ENCODE measurements at places on chromosomes 12 and 14. TPM values are rescaled to one million over a fixed set of nuclear protein-coding genes. Genes with fewer than 3 reads are reported as not detected.

Gene HHIPL1
- total RNA-seq, result 0.48 TPM

Gene GLT8D2
- 1.2 TPM for total RNA-seq

Gene SLC25A47
- total RNA-seq, result not detected

Gene SLC7A7
- 5.9 TPM for total RNA-seq

Gene GPR68
- not detected for total RNA-seq

Gene ST8SIA1
- total RNA-seq, result 3.1 TPM

DNA sequence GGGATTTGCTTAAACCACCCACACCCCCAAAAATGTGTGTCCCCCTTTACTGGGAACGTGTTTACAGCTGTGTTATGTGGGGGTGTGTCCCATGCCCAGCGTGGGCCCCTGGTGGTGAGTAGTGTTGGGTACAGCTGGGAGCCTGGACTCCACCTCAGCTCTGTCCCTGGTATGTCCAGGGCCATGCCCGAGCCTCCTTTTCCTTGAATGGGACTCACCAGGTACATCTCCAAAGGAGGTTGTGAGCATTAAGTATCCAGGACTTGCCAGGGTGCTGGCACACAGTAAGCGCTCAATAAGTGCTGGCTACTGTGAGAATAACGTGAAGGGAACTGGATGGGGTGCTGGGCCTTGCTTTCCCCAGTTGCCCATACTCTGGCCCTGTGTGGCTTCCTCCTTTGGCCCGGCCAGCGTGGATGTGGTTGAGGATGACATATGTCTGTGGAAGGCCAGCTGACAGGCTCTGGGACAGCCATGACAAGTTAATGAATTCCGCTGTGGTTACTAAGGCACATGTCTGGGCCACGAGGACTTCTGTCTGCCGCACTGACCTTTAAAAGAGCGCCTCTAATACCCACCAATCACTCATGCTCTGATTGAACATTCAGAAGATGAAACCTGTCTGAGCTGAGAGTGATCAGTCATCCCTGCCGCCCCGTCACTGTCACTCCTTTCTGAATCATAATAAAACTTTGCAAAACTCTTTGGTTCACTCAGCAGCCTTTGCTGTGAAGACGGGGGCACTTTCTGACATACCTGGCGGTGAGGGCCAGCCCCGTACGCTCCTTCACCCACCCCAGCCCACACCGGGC is 74.7 kb downstream of the DIO3 start:
- H3K27me3 ChIP-seq, result no peaks in the 10 kb centered on the region
- H3K4me3 ChIP-seq, result no peak overlapping the region
- no peak for DNase-seq
- H3K4me1 ChIP-seq, result no peaks in the 10 kb centered on the region

DNA sequence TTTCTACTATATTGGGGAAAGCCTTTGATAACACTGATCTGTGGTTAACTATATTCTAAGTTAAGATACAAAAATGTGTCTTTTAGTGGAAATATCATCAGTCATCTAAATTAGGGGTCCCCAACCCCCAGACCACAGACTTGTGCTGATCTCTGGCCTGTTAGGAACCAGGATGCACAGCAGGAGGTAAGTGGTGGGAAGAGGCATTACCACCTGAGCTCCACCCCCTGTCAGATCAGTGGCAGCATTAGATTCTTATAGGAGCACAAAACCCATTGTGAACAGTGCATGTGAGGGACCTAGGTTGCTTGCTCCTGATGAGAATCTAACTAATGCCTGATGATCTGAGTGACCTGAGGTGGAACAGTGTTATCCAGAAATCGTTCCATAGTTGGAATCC is 28.3 kb upstream of the LIN7A start:
- H3K27ac ChIP-seq, result no peak overlapping the region
- H3K4me3 ChIP-seq, result no peak overlapping the region
- H3K27me3 ChIP-seq, result no peaks in the 10 kb centered on the region
- no peak for DNase-seq
- no peaks in the 10 kb centered on the region for H3K36me3 ChIP-seq
- no peaks in the 10 kb centered on the region for H3K4me1 ChIP-seq

GRCh38 chr14:33950320-33951182 is at the start of gene EGLN3:
Gene EGLN3 (minus strand): TSS chr14:33951074. CDS start chr14:33950752, 322 bp downstream.
- H3K36me3 ChIP-seq, result no peaks in the 10 kb centered on the region
- H3K4me3 ChIP-seq, result peak within 1 kb of the TSS; percentile 82
- DNase-seq, result peak; percentile 71
- no peaks in the 10 kb centered on the region for H3K27me3 ChIP-seq

DNA sequence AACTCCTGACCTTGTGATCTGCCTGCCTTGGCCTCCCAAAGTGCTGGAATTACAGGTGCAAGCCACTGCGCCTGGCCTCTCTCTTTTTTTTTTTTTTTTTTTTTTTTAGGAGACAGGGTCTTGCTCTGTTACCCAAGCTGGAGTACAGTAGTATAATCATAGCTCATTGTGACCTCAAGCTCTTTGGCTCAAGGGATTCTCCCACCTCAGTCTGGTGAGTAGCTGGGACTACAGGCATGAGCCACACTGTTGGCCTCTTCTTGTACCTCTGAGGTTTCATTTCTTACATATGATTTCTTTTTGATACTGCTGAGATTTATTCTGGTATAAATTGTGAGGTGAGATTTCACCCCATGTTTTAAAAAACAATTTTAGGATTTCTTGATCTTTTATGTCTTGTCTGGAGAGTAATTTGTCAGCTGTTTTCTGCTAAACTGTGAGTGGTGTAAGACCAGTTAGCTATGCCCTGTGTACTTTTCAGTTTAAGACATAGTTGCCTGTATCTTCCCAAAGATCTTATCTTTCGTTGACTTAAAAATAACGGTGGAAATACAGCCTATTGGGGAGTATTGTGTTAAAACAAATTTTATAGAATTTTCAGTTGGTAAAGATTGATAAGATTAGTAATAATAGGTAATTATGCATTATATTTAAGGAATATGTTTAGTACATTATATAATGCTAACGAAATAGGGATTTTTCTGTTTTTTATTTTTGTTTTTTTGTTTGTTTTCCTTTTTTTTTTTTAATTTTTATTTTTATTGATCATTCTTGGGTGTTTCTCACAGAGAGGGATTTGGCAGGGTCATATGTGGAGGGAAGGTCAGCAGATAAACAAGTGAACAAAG is 31.7 kb downstream of the WDR20 start:
- peak overlapping the region; percentile 40 for H3K27ac ChIP-seq
- H3K4me3 ChIP-seq, result no peak overlapping the region
- 0 out of 2 replicates have a peak, but pooled peaks cover 4% of the 10 kb centered on the region for H3K4me1 ChIP-seq
- H3K27me3 ChIP-seq, result no peaks in the 10 kb centered on the region
- DNase-seq, result no peak

GRCh38 chr14:100662879-100663760 is 63.6 kb upstream of the DLK1 start:
- no peak overlapping the region for H3K27ac ChIP-seq
- H3K4me1 ChIP-seq, result no peaks in the 10 kb centered on the region
- no peaks in the 10 kb centered on the region for H3K36me3 ChIP-seq
- H3K27me3 ChIP-seq, result no peaks in the 10 kb centered on the region
- no peak overlapping the region for H3K4me3 ChIP-seq
- DNase-seq, result peak; percentile 38

DNA sequence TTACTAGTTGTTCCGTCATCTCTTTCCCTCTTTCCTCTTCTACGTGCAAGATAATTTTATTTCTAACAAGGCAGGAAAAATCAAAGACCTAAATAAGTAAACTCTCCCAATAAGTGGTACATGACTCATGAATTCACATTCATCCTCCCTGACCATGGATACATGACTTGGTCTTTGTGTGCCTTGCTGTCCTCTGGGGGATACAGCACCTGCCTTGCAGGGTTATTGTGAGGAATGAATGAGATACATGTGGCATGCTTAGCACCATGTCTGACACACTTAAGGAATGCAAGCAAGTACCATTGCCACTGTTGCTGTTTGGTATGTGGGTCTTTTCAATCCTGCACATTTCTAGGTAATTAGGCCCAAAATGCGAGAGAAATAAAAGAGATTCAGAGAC is 208.4 kb downstream of the DPF3 start:
- no peak overlapping the region for H3K27ac ChIP-seq
- no peak overlapping the region for H3K4me3 ChIP-seq
- no peaks in the 10 kb centered on the region for H3K36me3 ChIP-seq
- no peak for DNase-seq
- peaks cover 52% of the 10 kb centered on the region for H3K27me3 ChIP-seq

GRCh38 chr12:58915634-58916033 is 4.7 kb downstream of the LRIG3 start:
- no peak overlapping the region for H3K27ac ChIP-seq
- H3K4me1 ChIP-seq, result peaks cover 19% of the 10 kb centered on the region
- no peaks in the 10 kb centered on the region for H3K27me3 ChIP-seq
- no peak overlapping the region for H3K4me3 ChIP-seq

GRCh38 chr14:34300882-34301734 is 160.9 kb downstream of the SPTSSA start:
- no peaks in the 10 kb centered on the region for H3K36me3 ChIP-seq
- no peak for DNase-seq
- H3K27me3 ChIP-seq, result no peaks in the 10 kb centered on the region
- no peak overlapping the region for H3K27ac ChIP-seq

DNA sequence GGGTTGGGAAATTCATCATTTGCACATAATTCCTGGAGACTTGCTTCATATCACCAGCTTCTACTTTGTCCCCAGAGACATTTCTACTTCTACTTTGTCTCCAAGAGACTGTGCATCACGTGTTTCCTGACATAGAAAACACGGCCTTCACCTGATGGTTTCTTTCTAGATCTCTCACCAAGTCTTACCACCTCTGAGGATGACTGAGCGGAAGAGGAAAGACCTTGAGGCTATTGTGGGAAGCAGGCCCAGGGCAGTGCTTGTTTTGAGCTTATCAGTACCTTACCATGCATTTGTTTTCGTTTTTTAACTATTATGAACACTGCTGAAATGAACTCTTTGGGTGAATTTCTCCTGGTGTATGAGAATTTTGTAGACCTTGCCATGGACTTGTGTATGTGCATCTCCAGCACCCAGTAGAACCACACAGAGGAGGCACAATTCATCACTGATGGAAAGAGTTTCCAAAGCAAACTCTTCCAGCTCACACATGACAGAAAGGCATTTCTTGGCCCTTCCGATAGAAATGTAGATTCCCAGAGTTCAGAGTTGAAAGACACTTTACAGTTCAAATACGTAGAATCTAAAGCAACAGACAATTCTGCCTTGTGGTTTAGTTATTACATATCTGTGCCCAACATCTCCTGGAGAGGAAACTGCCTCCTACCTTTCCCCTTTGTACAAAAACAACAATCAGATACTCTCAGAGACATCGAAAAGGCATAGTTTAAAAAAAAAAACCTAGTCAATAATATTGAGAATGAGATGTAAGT is 434.7 kb downstream of the FUT8 start:
- DNase-seq, result no peak
- no peaks in the 10 kb centered on the region for H3K36me3 ChIP-seq
- H3K27me3 ChIP-seq, result no peaks in the 10 kb centered on the region
- H3K4me1 ChIP-seq, result no peaks in the 10 kb centered on the region
- no peak overlapping the region for H3K4me3 ChIP-seq

GRCh38 chr14:41549282-41549681 is 57.4 kb upstream of the LRFN5 start:
- no peaks in the 10 kb centered on the region for H3K36me3 ChIP-seq
- DNase-seq, result no peak
- no peak overlapping the region for H3K4me3 ChIP-seq
- H3K27ac ChIP-seq, result 0 out of 2 replicates have a peak overlapping the region, but pooled peaks have one; percentile 41
- H3K27me3 ChIP-seq, result no peaks in the 10 kb centered on the region

DNA sequence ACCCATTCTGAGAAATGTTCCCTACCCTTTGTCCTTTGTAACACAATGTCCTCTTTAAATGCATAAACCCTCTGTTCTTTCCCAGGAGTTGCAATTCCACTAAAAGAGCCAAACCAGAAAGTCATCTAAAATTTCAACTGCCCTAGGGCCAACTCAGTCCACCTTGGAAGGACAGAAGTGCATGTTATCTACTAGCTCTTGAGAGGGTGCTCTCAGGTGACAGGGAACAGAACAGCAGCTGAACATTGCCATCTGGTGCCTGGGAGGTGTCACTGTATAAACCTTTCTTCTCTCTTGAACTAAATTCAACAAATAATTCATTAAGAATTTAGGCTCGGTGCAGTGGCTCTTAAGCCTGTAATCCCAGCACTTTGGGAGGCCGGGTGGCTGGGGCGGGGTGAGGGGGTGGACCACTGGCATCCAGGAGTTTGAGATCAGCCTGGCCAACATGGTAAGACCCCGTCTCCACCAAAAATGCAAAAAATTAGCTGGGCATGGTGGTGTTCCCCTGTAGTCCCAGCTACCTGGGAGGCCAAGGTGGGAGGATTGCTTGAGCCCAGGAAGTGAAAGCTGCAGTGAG is 10.3 kb upstream of the FERMT2 start:
- no peak overlapping the region for H3K27ac ChIP-seq
- no peaks in the 10 kb centered on the region for H3K4me1 ChIP-seq
- no peak overlapping the region for H3K4me3 ChIP-seq
- DNase-seq, result peak; percentile 57
- H3K36me3 ChIP-seq, result no peaks in the 10 kb centered on the region

GRCh38 chr14:20904393-20905029 is 13.3 kb downstream of the RNASE3 start:
- H3K36me3 ChIP-seq, result no peaks in the 10 kb centered on the region
- no peaks in the 10 kb centered on the region for H3K27me3 ChIP-seq
- no peak for DNase-seq
- no peak overlapping the region for H3K4me3 ChIP-seq
- H3K27ac ChIP-seq, result no peak overlapping the region

DNA sequence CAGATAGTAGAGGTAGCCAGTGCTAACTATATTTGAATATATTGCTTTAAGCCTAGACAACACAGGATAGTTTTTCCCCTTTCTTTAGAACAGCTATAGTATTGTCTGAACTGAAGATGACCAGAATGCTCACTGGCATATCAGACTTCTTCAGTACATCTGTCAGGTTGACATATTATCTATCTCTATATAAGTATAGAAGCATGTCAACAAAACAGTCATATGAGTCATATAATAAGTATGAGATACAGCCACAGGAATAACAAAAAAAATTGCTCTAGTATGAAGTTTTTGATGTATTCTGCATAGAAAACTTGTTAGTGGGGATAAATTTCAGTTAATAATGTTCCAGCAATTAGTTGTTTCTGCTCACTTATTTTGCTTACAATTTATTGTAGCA is 767.7 kb downstream of the LRFN5 start:
- no peak overlapping the region for H3K27ac ChIP-seq
- no peaks in the 10 kb centered on the region for H3K27me3 ChIP-seq
- no peaks in the 10 kb centered on the region for H3K4me1 ChIP-seq

GRCh38 chr14:100393362-100393761 is 70.2 kb downstream of the SLC25A47 start:
- no peaks in the 10 kb centered on the region for H3K4me1 ChIP-seq
- H3K36me3 ChIP-seq, result no peaks in the 10 kb centered on the region
- no peak overlapping the region for H3K4me3 ChIP-seq
- no peaks in the 10 kb centered on the region for H3K27me3 ChIP-seq
- H3K27ac ChIP-seq, result no peak overlapping the region

GRCh38 chr12:132510111-132510724 is 20.3 kb downstream of the FBRSL1 start:
- no peak for DNase-seq
- H3K4me3 ChIP-seq, result no peak overlapping the region
- H3K27me3 ChIP-seq, result no peaks in the 10 kb centered on the region
- H3K27ac ChIP-seq, result no peak overlapping the region

DNA sequence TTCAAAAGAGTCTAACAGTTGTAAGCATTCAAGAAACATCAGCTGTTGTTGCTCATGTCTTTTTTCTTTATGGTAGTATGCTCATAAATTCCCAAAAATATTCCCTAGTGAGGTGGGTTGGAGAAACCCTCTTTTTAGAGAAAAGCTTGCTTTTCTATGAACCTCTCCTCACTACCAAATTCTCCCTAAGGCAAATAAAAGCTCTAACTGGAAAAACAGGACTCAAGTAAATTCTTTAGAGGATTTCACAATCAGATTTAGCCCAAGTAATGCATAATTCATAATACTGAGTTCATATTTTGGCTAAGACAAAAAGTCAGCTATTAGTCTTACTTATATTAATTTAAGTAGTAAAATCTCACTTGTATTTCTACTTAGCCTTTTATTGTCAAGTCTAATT is 59.1 kb downstream of the DIO2 start:
- H3K27ac ChIP-seq, result no peak overlapping the region
- H3K36me3 ChIP-seq, result no peaks in the 10 kb centered on the region
- H3K4me3 ChIP-seq, result no peak overlapping the region
- no peak for DNase-seq

Data from PC-9 (cell line).